Small intestine (tissue), 16 donors: ENCODE measurements at places on chromosomes 5 and 9. TPM values are rescaled to one million over a fixed set of nuclear protein-coding genes. Genes with fewer than 3 reads are reported as not detected.

Gene MYOZ3
- 1.5 TPM for polyA plus RNA-seq

- DNase-seq, result no peak
- H3K36me3 ChIP-seq, result no peaks in the 10 kb centered on the region
- no peaks in the 10 kb centered on the region for H3K27me3 ChIP-seq
- no peaks in the 10 kb centered on the region for H3K4me1 ChIP-seq
- H3K27ac ChIP-seq, result no peak overlapping the region
Measured at GRCh38 chr9:8095672-8096086, 296.1 kb upstream of the DMAC1 start.

DNA sequence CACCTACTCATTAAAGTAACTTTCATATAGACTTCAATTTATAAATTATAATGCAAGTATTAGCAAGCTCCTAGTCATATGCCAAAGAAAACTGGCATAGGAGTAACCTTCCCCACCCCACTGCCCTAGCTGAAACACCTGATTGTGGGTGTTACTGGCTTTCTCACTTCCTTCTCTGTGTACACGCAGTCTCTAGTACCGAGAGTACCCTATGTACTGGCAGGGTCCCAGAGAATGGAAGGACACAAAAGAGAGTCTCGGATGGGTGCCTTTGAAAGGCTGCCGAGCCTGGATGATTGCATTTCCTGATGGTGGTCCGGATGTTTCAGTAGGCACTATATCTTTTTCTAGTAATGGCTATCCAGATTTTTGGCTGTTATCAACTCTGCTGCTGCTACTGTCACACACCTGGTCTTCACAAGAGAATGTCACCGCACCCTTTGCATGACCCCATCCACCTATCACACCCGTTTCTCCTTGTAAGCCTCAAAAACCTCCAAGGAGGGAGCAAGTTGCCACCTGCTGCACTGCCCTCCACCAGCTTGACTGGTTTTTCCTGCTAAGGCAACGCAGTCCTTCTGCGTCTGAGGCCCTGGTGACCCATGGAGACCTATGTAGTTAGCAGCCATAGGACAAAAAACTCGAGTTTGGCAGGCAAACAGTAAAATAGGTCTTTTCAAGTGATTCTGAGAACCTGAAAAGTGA is 53.8 kb upstream of the CLINT1 start:
- H3K4me3 ChIP-seq, result no peak overlapping the region
- H3K36me3 ChIP-seq, result no peaks in the 10 kb centered on the region
- H3K4me1 ChIP-seq, result peaks cover 10% of the 10 kb centered on the region
- no peaks in the 10 kb centered on the region for H3K27me3 ChIP-seq

GRCh38 chr5:98929710-98930298 is 997 bp upstream of the CHD1 start:
- no peaks in the 10 kb centered on the region for H3K27me3 ChIP-seq
- DNase-seq, result peak; percentile 56
- peak overlapping the region; percentile 73 for H3K4me3 ChIP-seq
- no peaks in the 10 kb centered on the region for H3K36me3 ChIP-seq
- peak overlapping the region; percentile 100 for H3K27ac ChIP-seq

GRCh38 chr9:86531273-86531970 is 177.2 kb upstream of the TUT7 start:
- no peak overlapping the region for H3K4me3 ChIP-seq
- no peak overlapping the region for H3K27ac ChIP-seq
- H3K4me1 ChIP-seq, result no peaks in the 10 kb centered on the region
- DNase-seq, result no peak

GRCh38 chr9:130728721-130729120 is 35.1 kb downstream of the EXOSC2 start:
- DNase-seq, result no peak
- no peak overlapping the region for H3K4me3 ChIP-seq
- peaks cover 3% of the 10 kb centered on the region for H3K4me1 ChIP-seq
- no peaks in the 10 kb centered on the region for H3K27me3 ChIP-seq
- H3K27ac ChIP-seq, result no peak overlapping the region
